ENCODE measurements at places on chromosomes 4 and X.

- DNase-seq, result no peak
These were observed 4.3 kb upstream of the SH3BP2 start for GRCh38 chr4:2788532-2789103.

GRCh38 chr4:27046851-27047250 is 186.2 kb downstream of the STIM2 start:
- no peak for DNase-seq

GRCh38 chr4:61214680-61215079 is 14.6 kb downstream of the ADGRL3 start:
- no peak for DNase-seq

DNA sequence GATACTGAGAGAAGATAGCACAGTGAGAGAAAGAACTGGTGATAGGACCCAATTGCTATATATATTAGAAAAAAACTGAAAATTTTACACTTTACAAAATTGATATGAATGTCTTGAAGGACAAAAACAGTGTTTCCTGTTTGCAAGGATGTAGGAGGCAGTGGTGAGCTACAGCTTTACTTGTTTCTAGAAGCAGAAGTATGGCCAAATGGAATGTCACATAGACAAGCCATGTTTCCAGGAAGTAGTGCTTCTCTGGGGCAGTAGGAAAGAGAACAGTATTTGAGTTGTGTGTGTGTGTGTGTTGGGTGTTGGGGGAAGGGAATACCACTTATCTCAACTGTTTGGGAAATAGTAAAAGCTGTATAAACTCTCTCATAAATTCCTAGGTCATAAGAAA is 60.9 kb upstream of the IBSP start:
- DNase-seq, result no peak

DNA sequence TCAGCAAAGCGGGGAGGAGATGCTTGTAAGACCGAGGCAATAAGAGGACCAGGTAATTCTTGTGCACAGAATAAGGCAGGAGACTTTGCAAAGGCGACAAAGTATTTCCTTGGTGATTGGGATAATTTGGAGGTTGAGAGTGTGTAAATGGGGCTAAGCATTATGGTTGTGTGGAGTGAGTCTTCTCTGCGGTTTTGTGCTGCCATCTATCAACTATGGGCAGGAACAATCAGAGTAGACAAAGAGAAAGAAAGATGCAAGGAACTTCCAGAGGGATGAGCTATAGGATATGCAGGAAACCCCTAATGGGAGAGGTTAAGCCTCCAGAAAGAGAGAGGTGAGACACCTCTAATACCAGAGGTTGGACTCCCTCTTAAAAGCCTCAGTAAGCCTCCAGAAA is 339.8 kb downstream of the PAPSS1 start:
- no peak for DNase-seq

DNA sequence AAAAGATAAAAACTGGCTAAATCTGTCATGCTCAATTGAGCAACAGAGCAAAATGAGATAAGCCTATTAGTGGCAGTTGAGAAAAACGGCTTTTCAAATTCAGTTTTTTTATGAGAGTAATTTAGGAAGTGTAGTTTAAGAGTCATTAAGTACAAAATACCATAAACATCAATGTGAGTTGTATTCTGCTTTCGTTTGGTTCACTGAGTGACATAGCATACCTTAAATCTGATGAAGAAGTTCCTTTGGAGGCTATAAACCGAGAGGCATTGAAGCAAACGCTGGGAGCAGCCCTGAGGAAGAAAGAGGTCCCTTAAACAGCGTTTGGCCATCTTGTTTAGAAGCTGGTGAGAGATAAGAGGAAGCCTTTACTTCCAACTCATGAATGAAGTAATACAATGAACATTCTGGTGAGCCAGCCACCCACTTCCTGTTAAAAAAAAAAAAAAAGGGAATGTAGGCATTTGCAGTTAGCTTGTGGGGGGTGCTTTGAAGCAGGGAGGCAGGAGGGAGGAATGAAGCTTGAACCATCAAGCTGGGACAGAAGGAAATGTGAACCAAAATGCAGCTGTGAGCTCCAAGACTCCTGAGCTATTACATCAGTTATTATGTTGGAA is 132.3 kb downstream of the ZNF330 start:
- no peak for DNase-seq

GRCh38 chr4:78689261-78689660 is 86.9 kb upstream of the BMP2K start:
- DNase-seq, result no peak

DNA sequence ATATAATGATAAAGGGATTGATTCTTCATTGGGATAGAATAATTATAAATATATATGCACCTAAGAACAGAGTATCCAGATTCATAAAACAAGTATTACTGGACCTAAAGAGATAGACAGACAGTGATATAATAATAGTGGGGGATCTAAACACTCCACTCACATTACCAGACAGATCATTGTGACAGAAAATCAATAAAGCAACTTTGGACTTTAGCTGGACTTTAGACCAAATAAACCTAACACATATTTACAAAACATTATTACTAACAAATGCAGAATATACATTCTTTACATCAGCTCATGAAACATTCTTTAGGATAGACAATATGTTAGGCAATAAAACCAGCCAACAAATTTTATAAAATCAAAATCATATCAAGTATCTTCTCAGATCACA is 14.6 kb downstream of the AGTR2 start:
- DNase-seq, result no peak

GRCh38 chrX:153673428-153674218 is at the start of gene PNCK:
PNCK (minus strand) TSS chrX:153673813; CDS start chrX:153673076, 737 bp downstream.
- no peak for DNase-seq

DNA sequence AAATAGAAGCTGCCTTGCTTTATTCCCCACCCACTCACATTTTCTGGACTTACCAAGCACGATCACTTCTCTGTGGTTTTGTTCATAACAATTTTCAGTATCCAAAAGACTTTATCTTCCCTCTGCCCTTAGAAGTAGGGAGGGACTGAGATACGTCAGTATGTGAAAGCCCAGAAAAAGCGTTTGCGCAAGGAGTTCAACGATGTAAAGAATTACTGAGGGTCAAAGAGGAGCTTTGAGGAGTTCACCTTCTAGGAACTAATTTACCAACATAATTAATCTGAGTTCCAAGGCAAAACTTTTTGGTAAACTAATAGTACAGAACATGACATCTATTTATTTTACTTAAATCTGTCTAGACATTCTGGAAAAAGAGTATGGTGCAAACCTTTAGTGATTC is 84.6 kb downstream of the MBNL3 start:
- DNase-seq, result no peak

DNA sequence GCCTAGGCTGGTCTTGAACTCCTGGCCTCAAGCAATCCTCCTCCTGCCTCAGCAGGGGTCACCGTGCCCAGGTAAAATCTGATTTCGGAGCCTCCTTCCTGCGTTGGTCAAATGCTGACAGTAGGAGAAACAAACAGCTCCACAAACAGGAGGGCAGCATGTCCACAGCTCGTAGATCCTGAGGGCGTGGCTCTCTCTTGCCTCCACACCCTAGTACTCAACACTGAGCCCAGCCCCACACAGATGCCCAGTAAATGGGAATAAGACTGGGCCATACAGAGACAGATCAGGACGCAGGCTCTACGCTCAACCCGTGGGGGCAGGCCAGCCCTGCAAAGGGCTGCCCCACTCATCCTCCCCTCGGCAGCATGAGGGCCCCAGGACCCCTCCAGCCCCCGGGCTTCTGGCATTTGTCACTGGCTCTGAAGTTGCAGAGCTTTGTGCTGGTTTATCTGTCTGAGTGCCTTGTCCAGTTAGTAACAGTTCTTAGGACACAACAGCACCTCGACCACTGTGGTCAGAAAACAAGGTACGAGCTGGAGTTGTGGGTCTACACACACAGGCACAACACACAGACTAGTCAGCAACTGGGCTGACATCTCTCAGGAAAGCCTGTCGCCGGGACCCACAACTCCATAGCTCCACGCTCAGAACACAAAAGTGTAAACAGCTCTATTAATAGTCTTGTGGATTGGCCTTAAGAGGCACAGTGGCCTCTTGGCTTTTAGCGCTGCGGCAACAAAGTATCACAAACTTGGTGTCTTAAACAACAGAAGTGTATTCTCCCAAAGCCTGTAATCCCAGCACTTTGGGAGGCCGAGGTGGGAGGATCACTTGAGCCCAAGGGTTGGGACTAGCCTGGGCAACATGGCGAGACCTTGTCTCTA is 5.2 kb downstream of the TNIP2 start:
- DNase-seq, result no peak

- no peak for DNase-seq
These were observed 28.1 kb downstream of the ZNF81 start for GRCh38 chrX:47864785-47865184.

- no peak for DNase-seq
These were observed 224.5 kb upstream of the PGRMC2 start for GRCh38 chr4:128512161-128512560.

DNA sequence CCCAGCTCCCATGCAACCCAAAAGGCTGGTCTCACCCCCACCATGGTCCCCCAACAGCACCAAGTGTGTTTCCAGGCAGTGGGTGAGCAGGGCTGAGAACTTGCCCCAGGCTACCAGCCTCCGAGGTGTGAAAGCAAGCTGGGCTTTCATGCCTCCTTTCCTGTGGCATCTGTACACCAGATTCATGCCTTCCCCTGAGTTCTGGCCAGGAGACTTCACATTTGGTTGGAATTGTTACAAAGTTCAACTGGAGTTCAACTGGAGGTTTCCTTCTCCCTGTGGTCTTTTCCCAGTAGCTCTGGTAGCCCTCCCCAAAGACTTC is 77.6 kb upstream of the RAB40AL start:
- DNase-seq, result no peak

DNA sequence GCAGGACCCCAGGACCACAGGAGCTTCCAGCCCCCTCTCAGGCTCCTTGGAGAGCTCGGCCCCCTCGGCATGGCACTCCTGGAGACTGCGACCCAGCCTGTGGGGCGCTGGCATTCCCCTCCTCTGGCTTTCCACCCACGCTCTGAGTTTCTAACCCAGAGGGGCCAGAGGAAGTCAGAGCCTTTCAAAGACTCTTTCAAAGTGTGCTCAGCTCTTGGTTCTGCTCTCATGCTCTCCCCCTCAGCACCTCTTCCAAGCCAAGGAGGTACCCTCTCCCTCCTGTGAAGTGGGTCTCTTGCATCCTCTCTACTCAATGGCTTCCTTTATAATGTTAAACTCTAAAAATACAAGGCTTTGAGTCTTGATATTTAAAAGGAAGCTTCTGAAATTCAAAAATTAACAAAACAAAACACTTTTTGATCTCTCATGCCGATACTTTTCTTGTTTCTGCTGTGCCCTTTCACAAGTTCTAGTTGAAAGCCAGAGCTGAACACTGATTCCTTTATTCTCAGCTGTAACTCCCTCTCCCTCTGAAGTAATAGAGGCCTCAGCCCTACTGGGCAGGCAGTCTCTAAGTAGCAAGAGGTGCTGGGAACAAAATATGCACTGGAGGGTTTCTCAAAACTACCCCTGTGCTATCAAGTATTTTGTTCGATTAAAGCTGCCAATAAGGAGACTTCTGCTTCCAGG is 82.8 kb downstream of the NAT8L start:
- DNase-seq, result no peak

DNA sequence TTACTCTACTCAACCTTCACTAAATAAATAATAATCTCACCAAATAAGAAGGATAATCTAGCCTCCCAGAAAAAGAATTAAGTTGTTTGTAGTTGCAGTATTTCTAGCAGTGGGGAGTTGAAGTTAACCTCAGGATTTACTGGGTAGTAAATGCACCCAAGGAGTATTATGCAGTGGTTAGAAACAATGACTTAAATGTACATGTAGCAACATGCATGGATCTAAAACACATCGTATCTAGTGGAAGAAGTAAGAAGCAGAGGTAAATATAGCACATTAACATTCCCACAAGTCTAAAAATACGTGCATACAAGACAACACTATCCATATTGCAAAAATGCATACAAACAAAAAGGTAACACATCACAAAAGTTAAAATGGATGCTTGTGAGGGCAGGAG is 44.2 kb upstream of the SMAD1 start:
- DNase-seq, result no peak

DNA sequence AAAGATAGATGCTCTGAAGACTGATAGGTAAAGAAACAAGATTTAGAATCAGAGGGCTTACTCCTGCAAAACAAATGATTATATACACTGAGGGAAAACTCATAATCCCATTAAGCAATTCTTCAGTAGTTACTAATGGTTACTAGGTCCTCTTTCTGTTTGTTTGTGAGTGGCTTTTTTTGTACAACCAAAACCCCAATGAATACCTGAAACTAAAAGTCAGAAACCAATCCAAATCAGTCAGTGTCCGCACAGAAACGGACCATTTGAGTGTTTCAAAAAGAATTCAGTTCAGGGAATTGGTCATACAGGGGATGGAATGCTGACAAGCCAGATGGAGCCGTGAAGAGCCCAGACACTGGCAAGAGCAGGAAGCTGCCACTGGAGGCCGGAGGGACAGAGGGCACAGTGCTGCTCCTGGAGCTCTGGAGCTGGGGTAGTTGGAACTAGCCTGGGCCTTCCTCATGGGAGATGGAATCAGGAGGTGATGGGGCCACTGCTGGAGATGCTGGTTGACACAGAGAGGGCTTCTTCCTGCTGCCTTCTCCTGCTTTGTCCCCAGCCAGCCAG is 31.9 kb downstream of the SETD7 start:
- DNase-seq, result no peak

DNA sequence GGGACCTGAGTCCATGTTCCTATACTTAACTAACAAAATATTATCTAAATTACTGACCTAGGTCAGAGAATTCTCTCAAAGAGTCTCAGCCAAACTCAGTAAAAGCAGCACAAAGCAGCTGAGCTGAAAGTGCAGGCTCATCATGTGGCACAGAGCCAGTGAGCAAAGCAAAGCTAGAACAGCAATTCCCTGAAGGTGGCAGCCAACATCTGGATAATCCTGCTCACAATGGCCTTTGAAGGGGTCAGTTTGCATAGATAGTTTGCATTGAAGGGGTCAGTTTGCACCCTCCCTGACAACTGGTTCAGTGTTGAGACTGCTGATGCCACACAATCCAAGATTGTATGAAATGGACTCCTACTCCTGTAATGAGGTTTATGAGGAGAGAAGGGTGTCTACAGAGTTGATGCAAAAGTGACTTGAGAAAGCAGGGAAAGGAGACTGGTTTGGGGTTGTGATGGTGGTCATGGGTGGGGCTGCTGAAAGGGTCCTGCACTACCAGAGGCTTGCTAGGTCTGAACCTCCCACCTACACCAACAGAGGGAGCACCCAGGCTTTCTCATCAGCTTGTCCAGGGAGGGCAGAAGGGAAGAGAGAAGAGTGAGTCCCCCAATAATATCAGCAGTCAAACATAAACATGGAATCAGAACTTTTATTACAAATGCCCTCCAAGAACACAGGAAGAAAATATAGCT is 39.7 kb downstream of the TRIM61 start:
- DNase-seq, result no peak

- DNase-seq, result no peak
These were observed 90.2 kb downstream of the SHOX start for GRCh38 chrX:720825-721224.

DNA sequence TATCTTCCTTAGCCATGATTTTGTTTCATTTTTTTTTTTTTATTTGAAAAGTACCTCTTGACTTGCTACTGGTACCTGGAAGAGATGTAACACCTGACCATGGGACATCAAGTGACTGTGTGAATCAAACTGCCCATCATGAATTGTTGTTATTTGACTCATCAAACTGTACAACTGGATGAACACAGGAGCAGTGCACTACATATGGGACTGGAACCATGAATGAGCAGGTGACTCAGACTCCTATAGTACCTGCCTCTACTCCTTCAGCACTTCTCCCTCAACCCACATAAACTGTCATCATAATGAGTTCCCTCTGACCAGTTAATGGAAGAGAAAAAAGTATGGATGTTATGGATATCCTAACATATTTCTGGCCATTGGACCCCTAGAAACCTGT is 15.9 kb upstream of the UBE2D3 start:
- DNase-seq, result no peak
